Activated CD8-positive, alpha-beta memory T cell treated with anti-CD3 and anti-CD28 coated beads for 1 hour (primary cell): ENCODE measurements at places on chromosomes 7 and 10.

DNA sequence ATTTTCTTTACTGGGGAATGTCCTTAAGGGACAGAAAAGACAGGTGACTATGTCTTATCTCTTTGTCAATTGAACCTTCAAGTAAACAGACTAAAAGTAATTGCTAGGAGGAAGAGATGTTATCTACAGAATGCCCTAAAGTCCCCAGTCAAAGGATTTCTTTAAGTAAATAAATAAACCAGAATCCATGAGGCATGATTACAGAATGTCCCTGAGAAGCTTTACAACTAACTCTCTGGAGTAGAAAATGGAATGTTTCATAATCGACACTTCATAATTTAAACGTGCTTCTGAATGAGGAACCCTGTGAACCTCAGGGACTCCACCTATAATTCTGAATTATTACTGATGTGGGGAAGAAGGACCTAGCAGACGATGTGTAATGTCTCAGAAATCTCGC is 187.9 kb upstream of the IMMP2L start:
- no peak for DNase-seq

- no peak for DNase-seq
Observed at GRCh38 chr10:52082307-52082706, 231.8 kb upstream of the DKK1 start.

- no peak for DNase-seq
Observed at GRCh38 chr10:113230011-113230610, 280.1 kb downstream of the TCF7L2 start.

- no peak for DNase-seq
Observed at GRCh38 chr10:124495162-124495561, 33.5 kb downstream of the LHPP start.

- DNase-seq = no peak
Observed at GRCh38 chr7:126541406-126541805, 711.3 kb downstream of the GRM8 start.

GRCh38 chr7:85010306-85010705 is 176.6 kb downstream of the SEMA3D start:
- no peak for DNase-seq

GRCh38 chr10:20970708-20971107 is 73.6 kb upstream of the NEBL start:
- DNase-seq = no peak

DNA sequence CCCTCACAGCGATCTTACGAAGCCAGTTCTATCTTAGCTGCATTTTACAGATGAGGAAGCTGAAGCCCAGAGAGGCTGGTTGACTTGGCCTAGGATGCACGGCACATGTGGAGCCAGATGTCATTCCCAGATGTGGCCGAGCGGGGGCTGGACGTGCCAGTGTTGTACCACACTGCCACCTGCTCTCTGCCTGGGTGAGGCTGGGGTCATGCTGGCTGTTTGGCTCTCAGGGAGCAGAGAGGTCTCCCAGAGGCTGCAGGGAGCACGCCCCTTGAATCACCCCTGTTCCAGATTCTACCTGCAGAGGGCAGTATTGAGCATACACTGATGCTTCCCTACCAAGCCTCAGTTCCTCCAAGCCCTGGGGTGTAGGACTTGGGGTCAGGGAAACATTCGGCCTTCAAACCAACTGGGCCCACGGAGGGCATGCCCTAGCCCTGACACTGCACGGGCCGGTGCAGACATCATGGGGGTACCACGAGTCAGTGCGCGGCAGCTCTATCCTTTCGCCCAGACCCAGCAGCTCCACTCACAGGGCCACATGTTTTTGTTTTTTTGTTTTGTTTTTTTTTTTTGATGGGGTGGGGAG is 3.8 kb upstream of the GTF2IRD1 start:
- peak; percentile 43 for DNase-seq

- DNase-seq = no peak
Observed at GRCh38 chr10:95236068-95236903, 42.2 kb downstream of the ACSM6 start.

DNA sequence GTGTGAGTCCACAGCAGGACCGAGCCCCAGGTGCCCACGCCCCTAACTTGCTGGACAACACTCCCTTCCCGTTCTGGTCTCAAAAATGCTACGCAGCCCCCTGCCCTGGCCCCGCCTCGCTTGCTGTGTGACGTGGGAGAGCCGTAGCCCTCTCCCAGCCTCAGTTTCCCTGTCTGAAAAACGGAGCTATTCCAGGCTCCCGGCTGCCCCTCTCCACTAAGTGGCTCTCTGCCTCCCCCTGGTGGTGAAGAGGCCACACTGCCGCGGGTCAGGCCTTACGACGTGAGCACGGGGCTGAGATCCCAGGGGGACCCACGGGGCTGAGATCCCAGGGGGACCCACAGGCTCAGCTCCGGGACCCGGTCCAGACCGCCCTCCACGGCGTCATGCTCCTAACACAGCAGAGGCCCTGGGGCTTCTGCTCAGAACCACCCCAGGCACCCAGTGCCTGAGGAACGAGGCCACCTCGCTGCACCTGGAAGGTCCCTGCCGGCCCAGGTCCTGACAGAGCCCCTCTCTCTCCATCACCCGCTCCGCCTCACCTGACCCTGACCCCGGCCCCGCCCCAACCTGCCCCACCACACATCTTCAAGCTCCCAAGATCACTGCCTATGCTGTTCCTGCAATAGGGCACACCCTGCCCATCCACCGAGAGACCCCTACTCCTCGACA is 26.7 kb downstream of the MICALL2 start:
- DNase-seq = peak; percentile 80

GRCh38 chr7:38413784-38414183 is 140.3 kb upstream of the TARP start:
- DNase-seq = no peak

GRCh38 chr7:47945261-47946015 is 2.8 kb downstream of the PKD1L1 start:
- peak; percentile 65 for DNase-seq

DNA sequence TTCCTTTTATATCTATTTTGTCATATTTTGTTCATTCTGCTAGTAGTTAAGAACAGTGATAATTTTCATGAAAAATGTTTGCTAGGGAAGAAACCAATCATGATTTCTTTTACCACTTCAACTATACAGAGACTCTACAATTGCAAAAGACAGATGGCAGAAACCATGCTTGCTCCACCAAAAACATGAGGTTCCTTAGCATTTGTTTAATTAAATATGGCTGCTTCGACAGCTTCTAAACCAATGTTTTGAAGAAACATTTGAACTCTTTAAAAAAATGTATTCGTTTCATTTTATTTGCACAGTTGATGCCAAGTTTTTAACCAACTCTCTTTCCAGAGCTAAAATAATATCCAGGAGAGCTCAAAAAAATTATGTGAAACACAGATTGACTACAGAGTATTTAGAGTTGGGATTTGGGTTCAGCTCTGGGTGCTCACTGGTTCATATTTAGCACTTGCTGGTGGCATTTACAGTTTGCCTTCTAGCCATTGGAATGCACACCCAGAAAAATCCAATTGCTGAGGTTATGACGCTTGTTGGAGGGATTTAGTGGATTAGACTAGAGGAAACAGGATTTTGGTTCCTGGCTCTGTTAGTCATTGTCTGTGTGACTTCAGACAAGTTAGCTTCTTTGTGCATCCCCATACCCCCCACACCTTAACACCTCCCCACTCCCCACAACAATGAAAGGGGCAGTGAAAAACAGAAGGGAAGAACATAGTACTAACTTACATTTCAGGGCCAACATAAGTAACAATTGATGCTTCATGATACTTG is 35.8 kb upstream of the SDHAF3 start:
- no peak for DNase-seq

GRCh38 chr10:127905848-127906261 is 1.0 kb upstream of the PTPRE start:
- DNase-seq = no peak

DNA sequence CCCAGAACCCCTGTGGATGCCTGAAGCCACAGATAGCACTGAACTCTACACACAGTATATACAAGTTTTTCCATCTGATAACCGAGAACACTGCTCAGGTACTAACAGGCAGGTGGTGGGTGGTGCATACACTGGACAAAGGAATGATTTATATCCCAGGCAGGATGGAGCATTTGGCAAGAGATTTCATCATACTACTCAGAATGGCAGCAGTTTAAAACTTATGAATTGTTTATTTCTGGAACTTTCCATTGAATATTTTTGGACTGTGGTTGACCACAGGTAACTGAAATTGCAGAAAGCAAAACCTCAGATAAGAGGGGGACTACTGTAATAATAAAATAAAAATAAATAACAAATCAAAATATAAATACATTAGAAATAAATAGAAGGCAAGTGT is 10.9 kb upstream of the KCNMA1 start:
- no peak for DNase-seq

DNA sequence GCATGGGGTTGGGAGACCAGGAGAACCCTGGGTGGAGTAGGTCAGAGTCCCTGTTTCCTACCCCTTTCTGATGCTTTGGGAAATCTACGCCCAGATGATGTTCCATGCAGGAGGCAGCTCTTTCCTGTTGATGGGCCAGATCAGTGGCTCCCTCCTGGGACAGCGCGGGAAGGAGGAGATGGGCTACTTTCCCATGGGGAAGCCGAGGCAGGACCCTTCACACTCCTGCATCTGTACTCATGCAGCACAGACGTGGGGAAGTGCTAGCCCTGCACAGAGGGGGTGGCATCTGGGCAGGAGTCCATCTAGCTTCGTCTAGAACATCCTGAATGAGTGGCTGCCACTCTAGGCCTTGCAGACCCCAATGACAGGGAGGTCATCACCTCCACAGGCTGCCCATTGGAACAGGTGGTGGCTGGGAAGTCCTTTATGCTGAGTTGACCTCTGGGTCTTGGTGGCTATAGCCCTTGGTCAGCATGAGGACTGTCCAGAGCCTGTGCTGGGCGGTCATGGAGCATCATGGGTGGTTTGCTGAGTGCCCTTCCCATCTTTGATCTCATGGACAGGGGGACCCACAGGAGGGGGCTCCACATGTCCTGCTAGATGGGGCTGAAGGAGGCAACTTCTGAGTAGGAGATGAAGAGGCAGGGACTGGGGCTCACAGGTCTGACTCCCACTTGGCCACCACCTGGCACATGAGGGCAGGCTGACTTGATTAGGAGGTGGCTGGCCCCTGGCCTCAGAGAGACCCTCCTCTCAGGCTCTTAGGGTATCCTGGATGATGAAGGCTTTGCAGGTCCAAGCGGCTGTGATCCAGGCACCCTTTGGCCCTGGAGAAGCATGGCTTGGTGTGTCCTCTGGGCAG is 24.6 kb downstream of the RAMP3 start:
- no peak for DNase-seq

DNA sequence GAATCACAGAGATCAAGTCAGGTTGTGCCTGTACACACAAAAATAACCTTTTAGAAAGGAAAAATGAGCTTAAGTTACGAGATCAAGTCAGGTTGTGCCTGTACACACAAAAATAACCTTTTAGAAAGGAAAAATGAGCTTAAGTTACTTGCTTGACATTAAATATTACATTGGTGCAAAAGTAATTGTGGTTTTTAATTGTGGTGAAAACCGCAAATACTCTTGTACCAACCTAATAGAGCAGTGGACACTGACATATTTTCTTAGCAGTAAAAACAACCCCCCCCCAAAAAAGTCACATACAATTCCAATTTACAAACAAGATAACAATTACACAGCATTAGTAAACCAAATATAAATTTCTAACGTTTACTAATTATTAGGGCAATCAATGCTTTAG is 595.6 kb downstream of the GRM8 start:
- DNase-seq = no peak
